Esophagus squamous epithelium (tissue), 5 donors: ENCODE measurements at places on chromosomes 5 and 9.
A peak's percentile ranks its signal among the peaks of the same experiment; 100 is the strongest.

- no peak for DNase-seq
These were observed 131.1 kb downstream of the RMI1 start for GRCh38 chr9:84111726-84112125.

DNA sequence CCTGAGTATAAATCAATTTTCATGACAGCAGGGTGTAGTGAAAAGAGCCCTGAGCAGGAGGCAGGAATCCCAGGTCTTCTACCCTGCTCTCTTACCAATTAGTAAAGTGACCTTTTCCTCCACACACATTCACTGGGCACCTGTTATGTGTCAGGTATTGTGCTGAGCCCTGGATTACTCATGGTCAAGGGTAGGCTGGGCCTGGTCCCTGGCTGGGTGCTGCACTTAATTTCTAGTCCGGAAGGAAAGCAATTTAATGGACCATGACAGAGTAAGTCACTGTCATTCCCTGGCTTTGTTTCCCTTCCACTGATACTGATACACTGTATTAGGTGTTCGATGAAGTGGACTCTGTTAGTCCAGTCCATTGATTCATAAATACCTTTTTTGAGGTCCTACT is 29.1 kb upstream of the BRINP1 start:
- no peak for DNase-seq

DNA sequence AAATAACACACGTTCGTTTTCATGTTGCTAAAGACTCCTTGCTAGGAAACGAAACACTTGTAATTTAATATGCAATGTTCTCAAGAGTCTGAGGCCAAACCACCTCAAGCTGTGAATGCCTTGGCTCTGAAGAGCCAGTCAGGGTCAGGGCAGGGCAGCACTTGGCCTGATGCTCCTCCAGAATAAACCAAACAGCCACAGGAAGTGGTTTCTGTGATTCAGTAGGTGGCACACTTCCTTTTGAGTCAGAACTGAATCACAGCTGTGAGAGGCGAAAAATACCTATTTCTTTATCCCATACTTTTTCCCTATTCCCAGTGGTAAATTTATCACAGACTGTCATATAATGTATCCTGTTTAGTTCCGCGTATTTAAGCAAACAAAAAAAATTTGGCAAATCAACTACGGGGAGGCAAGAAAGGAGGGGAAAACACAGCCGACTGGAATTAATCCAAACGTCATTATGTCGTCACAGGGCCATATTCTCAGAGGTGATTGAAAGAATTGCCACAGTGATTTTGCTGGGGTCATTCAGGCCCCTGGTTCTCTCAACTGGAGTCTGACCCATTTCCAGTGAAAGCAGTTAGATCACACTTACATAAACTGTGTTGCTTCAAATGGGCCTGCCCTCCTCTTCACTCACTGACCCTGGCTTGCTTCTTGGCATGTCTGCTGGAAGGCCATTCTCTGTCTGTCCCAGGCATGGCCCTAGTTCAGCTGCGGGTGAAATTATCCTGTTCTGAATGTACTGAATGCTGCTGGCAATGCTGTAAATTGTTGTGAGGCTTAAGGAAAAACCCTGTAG is 71.2 kb downstream of the ARRDC3 start:
- DNase-seq = peak; percentile 25

- no peak for DNase-seq
These were observed 435.9 kb downstream of the BNC2 start for GRCh38 chr9:16434526-16434925.

- DNase-seq = no peak
These were observed 4.1 kb upstream of the GRAMD2B start for GRCh38 chr5:126419102-126419501.

- no peak for DNase-seq
These were observed 2.1 kb upstream of the TLX3 start for GRCh38 chr5:171306781-171307591.

- no peak for DNase-seq
These were observed 180.4 kb downstream of the ST8SIA4 start for GRCh38 chr5:100722657-100723056.

- no peak for DNase-seq
These were observed 1.4 kb downstream of the GLIS3 start for GRCh38 chr9:4298255-4299004.

DNA sequence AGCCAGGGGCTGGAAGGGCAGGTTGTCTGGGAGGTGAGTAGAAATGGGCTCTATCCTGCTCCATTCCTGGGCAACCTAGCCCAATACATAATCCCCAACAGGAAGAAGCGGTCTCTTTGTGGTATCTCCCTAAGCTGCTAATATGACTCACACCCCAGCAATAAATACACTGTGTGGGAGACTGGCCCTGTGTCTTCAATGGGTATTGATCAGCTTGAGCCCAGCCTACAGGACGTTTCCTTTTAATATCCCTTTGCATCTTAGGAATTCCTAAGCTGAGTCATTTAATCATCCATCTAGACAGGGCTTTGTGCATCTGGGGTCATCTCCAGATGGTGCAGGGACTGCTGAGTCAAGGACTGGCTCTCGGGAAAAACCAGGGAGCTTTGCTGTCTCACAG is 207.0 kb upstream of the PANK3 start:
- no peak for DNase-seq

- no peak for DNase-seq
These were observed 68.2 kb downstream of the HMHB1 start for GRCh38 chr5:143880178-143880577.

GRCh38 chr9:92483627-92484545 is 1.6 kb upstream of the ASPN start:
- DNase-seq = no peak

- DNase-seq = no peak
These were observed 16.5 kb downstream of the CSF2 start for GRCh38 chr5:132090107-132090506.

DNA sequence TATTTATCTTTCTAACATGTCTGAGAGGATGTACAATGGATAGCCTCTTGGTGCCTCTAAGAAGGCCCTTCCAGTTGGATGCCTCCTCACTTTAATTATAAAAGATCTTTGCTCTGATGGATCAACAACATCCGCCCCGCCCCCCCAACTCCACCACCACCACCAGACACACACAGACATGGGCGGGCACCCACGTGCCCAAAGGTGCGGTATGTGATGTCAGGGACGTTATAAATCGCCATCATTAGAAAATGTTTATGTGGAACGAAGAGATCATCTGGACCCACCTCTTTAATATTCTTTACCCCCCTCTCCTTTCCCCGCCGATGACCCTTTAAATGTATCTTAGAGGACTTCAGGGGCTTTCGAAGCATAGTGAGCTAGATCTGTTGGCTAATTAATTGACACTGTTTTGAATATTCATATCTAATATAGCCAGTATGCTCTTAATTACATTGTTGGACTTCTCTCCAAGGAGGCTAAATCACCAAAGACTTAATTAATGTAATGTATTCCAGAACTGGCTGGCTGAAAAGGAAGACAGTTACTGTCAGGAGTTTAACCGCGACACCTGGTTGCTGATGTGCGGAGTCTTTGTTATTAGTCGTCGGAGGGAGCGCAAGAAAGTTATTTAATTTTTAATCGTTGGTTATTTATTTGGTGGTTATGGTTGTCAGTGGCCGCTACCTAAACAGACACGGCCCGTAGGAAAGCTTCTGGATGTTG is 6.1 kb upstream of the FOXB2 start:
- no peak for DNase-seq

DNA sequence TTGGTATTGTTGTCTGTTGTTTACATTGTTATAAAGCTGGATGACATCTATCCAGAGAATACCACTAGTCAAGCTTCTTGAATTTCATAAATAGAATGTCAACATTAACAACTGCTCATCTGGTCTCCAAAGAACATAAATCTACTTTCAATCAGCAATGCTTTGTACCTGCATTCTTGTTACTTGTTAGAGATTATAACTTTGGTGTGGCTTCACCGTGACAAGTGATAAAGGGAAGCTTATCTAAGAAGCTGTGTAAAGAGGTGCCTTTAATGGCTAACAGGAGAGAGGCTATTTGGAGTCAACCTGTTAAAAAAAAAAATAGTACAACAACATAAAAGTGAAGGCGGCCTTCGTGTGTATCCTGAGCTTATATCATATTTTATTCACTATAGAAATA is 41.8 kb downstream of the MUSK start:
- DNase-seq = no peak

GRCh38 chr9:132116583-132116982 is 36.9 kb upstream of the MED27 start:
- DNase-seq = no peak

GRCh38 chr5:17243287-17244063 is 26.0 kb downstream of the BASP1 start:
- no peak for DNase-seq

- DNase-seq = no peak
These were observed 10.0 kb downstream of the CEMIP2 start for GRCh38 chr9:71758277-71758676.

DNA sequence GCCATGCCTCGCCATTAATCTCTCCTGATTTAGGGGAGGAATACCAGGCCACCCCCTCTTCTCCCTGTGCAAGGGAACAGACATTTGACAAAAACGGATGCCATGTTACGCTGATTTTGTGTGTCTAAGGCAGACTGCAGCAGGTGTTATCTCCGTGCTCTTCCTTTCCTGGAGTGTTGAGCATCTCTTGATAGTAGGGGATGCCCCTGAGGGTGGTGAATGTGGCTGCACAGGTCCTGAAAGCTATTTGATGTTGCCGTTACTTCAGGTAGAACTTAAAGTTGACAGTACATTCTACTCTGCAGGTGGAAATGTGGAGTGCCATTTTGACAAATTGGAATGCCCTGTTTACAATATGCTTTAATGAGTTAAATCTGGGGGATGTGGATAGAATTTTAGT is 21.5 kb downstream of the TENT4A start:
- no peak for DNase-seq

DNA sequence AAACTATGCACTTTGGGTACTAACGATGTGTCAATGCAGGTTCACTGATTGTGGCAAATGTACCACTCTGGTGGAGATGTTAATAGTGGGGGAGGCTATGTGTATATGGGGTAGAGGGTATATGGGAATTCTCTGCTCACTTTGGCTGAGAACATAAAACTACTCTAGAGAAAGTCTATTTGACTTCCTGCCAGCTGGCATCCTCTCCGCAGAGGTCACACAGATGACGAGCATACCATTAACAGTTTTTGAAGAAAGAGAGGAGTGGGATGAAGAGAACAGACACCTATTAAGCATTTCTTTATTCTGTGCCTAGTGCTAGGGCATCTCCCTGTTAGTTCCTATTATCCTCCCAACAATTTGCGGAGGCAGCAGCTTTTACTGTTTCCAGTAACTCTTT is 58.4 kb upstream of the TRIM32 start:
- DNase-seq = no peak

DNA sequence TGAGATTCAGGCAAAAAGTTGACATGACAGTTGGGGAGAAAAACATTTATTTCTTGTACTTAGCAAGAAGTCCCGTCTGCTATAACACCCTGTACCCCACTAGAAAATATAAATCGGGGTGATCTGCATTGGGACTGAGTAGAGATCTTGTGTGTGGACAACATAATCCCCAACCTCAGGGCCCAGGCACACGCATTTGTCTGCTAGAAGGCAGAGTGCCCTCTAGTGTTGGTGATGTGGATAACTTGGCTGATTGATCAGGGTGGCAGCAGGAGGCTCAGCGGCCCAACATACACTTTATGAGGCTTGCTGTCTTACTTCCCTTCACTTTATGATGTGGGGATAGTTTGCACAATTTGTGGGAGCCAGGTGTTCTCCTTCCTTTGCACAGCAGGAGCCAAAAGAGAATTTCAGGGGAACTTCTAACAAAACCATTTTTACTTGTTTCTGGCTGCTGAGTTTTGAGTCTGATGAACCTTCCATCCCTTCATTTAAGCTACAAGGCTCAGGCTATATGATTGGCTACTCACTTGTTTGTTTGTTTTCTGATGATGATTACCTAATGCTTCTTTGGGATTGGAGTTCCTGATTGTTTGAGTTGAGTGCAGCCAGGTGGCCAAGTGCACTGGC is 263.2 kb downstream of the DMAC1 start:
- no peak for DNase-seq

GRCh38 chr5:25362799-25363198 is 718.0 kb upstream of the CDH10 start:
- DNase-seq = no peak

GRCh38 chr5:135568246-135568645 is 10.5 kb downstream of the CXCL14 start:
- DNase-seq = no peak

GRCh38 chr9:73805111-73805510 is 653.4 kb downstream of the ANXA1 start:
- no peak for DNase-seq

GRCh38 chr9:75531588-75531987 is 358.9 kb upstream of the PCSK5 start:
- no peak for DNase-seq
